ENCODE measurements at places on chromosomes 2 and 18.

DNA sequence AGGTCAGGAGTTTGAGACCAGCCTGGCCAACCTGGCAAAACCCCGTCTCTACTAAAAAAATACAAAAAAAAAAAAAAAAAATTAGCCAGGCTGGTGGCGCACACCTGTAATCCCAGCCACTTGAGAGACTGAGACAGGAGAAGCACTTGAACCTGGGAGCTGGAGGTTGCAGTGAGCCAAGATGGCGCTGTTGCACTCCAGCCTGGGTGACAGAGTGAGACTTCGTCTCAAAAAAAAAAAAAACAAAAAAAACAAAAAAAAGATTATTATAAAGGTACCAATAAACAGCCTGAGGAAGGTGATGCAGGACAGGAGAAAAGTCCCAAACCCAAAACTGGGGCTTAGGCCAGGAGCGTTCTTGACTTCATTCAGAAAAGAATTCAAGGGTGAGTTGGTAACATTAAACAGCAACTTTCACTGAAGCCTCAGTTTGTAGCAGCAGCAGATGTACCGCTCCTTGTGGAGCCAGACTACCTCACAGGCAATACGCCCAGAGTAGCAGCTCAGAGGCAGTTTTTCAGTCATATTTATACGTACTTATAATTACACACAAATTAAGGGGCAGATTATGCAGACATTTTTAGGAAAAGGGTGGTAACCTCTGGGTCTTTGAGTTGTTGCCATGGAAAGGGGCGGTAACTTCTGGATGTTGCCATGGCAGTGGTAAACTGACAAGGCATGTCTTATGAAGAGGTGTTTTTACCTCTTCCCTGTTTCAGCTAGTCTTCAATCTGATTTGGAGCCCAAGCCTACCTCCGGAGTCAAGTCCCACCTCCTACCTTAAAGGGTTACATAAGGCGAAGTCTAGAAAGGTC lies 1596.6 kb upstream of the CELF4 start:
- H3K27ac ChIP-seq = no peak overlapping the region
- no peak for DNase-seq
- no peaks in the 10 kb centered on the region for H3K36me3 ChIP-seq
- H3K4me1 ChIP-seq = no peaks in the 10 kb centered on the region

- no peaks in the 10 kb centered on the region for H3K36me3 ChIP-seq
- no peak overlapping the region for H3K4me3 ChIP-seq
- H3K27me3 ChIP-seq = peaks cover 2% of the 10 kb centered on the region
- no peak for DNase-seq
- H3K27ac ChIP-seq = no peak overlapping the region
- H3K4me1 ChIP-seq = no peaks in the 10 kb centered on the region
Observed at GRCh38 chr18:51522338-51522737, 324.9 kb upstream of the MEX3C start.

- no peak overlapping the region for H3K27ac ChIP-seq
- H3K4me1 ChIP-seq = peaks cover 20% of the 10 kb centered on the region
- DNase-seq = no peak
- H3K27me3 ChIP-seq = peaks cover 13% of the 10 kb centered on the region
- no peaks in the 10 kb centered on the region for H3K36me3 ChIP-seq
- no peak overlapping the region for H3K4me3 ChIP-seq
Observed at GRCh38 chr2:75604484-75604883, 42.1 kb upstream of the MRPL19 start.

DNA sequence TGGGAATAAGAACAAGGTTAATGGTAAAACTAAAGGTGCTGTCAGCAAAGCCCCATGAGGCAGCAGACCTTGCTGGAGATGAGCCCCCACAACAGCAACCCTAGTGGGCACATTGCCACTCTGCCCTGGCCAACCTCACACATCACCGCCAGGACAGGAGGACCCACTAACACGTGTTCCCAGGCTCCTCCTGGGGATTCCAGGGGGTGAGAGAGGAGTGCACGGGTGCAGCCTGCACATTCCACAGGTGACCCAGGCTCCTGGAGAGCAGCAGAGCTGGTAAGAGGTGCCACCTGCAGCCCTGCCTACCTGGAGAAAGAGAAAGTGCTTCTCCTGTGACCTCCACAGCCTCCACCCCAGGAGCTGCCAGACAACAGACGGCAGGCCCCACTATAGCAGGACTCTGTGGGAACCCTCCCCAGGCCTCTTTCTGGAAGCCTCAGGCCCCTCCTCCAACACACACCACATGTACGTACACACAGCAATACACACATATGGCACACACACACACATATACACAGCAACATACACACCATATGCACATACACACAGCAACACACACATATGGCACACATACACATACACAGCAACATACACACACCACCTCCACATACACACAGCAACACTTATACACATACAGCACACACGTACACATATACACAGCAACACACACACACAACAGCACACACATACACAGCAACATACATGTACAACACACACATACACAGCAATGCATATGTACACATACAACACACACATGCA lies 187.1 kb downstream of the GLI2 start:
- H3K4me3 ChIP-seq = no peak overlapping the region
- no peak for DNase-seq
- H3K36me3 ChIP-seq = no peaks in the 10 kb centered on the region
- H3K27ac ChIP-seq = no peak overlapping the region
- H3K4me1 ChIP-seq = peaks cover 33% of the 10 kb centered on the region

DNA sequence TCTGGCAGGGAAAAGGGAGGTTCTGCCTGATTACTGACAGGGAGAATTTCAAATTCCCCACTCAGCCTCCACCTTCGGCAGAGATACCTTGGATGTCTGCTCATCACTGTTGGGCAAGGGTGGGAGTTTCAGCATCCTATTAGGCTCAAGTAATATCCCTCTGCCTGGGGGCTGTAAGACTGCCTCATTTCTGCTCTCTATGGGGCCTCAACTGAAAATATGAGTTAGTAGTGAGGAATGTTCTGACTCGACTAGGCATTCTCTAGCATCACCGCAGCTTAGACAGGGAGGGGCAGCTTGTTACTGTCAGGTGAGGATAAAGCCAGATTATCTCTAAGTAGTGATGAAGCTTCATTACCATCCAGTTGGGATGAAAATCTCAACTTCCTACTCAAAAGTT lies 87.7 kb upstream of the LRP1B start:
- peaks cover 7% of the 10 kb centered on the region for H3K4me1 ChIP-seq
- H3K4me3 ChIP-seq = no peak overlapping the region
- H3K27me3 ChIP-seq = no peaks in the 10 kb centered on the region

DNA sequence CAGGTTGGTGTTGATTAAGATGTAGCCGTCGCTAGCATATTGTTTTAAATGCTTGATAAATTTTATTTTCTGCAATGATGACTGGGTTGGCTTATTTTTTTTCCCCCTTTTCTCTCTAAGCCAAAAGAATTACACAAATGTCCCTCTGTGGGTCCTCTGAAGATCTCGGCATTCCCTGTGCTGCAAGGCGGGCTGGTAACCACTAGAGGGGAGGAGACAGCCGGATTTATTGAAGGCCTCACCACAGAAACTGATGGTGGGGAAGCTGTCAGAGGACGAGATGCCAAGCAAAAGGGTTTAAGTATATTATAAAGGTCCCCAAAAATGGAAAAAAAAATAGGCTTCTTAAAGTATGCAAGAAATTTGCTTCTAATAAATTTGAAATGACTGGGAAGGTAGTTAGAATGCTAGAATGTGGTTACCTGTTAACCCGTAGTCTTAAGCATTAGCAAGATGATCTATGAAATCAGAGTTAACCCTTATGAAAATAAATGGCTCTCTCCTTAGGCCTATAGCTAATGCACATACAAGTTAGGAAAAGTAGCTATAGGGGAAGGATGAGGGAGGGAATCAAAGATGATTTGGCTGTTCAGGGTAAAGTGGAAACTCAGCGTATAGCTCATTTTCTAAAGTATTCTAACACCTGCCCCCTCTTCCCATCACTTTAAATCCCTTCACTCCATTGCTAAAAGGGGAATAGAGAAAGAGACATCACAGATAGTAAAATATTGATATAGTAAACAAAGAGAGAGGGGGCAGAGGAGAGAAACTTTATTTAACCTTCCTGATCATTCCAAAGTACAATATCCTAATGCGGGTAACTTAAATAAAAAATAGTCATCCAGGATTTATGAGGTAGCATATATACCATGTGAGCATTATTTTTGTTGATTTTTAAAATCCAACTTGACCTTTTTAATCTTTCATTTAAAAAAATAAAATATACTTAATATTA lies 894.5 kb upstream of the POU3F3 start:
- no peaks in the 10 kb centered on the region for H3K36me3 ChIP-seq
- H3K27ac ChIP-seq = no peak overlapping the region
- H3K4me3 ChIP-seq = no peak overlapping the region
- H3K4me1 ChIP-seq = no peaks in the 10 kb centered on the region
- peak; percentile 49 for DNase-seq

GRCh38 chr2:9813312-9814128 lies 29.8 kb upstream of the TAF1B start:
- H3K36me3 ChIP-seq = no peaks in the 10 kb centered on the region
- peak; percentile 61 for DNase-seq
- H3K4me3 ChIP-seq = peak overlapping the region; percentile 31

DNA sequence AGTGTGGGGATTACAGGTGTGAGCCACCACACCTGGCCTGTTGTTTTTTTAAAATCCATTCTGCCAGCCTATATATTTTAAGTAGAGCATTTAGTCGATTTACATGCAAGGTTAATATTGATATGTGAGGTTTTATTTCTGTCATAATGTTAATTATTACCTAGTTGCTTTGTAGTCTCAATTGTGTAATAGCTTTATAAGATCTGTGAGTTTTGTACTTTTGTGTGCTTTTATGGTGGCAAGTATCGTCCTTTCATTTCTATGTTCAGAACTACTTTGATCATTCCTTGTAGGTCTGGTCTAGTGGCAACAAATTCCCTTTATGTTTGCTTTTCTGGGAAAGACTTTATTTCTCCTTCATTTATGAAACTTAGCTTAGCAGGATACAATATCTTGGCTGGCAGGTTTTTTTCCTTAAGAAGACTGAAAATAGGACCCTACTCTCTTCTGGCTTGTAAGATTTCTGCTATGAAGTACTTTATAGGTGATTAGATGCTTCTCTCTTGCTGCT lies 51.0 kb upstream of the FAM117B start:
- H3K4me3 ChIP-seq = no peak overlapping the region
- peaks cover 6% of the 10 kb centered on the region for H3K4me1 ChIP-seq
- no peaks in the 10 kb centered on the region for H3K27me3 ChIP-seq
- DNase-seq = no peak
- H3K27ac ChIP-seq = no peak overlapping the region
- H3K36me3 ChIP-seq = peaks cover 5% of the 10 kb centered on the region

DNA sequence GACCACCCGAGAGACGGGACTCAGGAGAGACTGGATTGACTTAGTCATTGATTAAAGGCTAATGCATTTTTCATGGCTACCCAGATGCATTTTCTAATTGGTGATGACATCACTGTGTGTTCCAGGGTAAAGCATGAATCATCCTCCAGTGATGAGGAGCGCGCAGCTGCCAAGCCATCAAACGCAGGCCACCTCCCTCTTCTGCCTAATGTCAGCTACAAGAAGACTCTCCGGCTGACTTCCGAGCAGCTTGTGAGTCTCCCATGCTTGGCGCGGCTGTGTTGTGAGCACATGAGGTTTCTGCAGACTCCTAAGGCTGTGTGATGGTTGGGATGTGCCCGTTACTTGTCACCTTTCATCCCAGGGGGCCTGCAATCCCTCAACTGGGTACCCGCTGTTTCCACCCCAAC lies 56.4 kb downstream of the LPIN1 start:
- H3K36me3 ChIP-seq = peaks cover 41% of the 10 kb centered on the region
- no peak overlapping the region for H3K27ac ChIP-seq
- no peaks in the 10 kb centered on the region for H3K4me1 ChIP-seq
- no peak overlapping the region for H3K4me3 ChIP-seq
- DNase-seq = no peak

GRCh38 chr2:174485788-174486562 lies 854 bp downstream of the GPR155 start:
- H3K4me1 ChIP-seq = peaks cover 13% of the 10 kb centered on the region
- peaks cover 5% of the 10 kb centered on the region for H3K36me3 ChIP-seq
- peaks cover 2% of the 10 kb centered on the region for H3K27me3 ChIP-seq
- peak overlapping the region; percentile 87 for H3K4me3 ChIP-seq
- peak overlapping the region; percentile 85 for H3K27ac ChIP-seq

DNA sequence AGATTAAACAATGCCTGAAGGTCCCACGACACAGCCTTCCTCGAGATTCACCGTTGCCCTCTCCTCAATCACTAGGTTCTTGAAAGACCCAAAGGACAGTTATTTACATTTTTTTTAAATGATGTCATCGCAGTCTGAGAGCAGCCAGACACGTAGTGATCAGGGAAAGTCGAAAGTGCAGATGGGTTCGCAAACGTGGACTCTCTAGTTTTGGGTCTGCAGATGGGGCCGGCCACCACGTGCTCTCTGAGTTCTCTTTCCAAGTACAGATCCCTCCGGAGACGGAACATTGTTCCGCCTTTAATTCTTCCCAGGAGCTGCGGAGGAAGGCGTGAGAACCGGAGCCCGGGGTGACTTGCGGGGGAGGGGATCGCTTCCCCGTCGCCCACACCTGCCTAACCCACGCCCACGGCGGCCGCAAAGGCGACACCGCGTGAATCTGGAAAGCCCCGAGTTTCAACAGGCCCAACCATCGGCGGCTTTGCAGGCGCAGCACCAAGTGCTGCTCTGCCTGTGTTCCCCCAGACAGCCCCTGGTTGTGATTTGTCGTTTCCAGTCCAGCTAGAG lies 54.3 kb downstream of the PKDCC start:
- peaks cover 37% of the 10 kb centered on the region for H3K4me1 ChIP-seq
- H3K27ac ChIP-seq = peak overlapping the region; percentile 96

DNA sequence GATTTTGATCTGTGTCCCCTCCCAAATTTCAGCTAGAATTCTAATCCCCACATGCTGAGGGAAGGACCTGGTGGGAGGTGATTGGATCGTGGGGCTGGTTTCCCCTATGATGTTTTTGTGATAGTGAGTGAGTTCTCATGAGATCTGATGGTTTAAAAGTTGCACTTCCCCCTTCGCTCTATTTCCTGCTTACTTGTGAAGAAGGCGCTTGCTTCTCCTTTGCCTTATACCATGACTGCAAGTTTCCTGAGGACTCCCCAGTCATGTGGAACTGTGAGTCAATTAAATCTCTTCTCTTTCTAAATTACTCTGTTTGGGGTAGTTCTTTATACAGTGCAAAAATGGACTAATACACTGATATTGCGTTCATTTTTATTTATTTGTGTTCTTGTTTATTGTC lies 636.8 kb upstream of the LINC00305 start:
- H3K36me3 ChIP-seq = no peaks in the 10 kb centered on the region
- no peak overlapping the region for H3K4me3 ChIP-seq
- H3K4me1 ChIP-seq = no peaks in the 10 kb centered on the region
- H3K27me3 ChIP-seq = peaks cover 1% of the 10 kb centered on the region
- no peak overlapping the region for H3K27ac ChIP-seq

- H3K27me3 ChIP-seq = peaks cover 2% of the 10 kb centered on the region
- no peaks in the 10 kb centered on the region for H3K36me3 ChIP-seq
- no peak for DNase-seq
- H3K4me1 ChIP-seq = peaks cover 10% of the 10 kb centered on the region
Observed at GRCh38 chr18:63832470-63832869, 55.0 kb upstream of the SERPINB2 start.

DNA sequence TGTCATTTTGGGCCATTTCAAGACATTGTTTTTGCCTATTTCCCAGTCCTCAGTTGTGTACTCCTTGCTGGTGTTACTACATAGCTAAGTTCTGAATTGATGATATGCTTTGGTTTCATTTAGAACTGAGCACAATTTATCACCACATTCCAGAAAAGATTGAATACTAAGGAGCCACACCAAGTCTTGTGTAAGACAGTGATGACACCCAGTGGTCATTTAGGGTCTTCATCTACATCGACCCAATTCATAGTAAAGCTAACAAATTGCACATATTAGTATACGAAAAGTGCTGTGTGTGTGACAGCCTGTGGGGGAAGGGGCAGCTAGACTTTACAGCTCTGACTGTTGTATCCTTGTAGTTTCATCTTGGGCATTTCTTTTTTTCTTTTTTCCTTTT lies 10.9 kb upstream of the DLX2 start:
- H3K4me3 ChIP-seq = no peak overlapping the region
- no peaks in the 10 kb centered on the region for H3K36me3 ChIP-seq
- no peaks in the 10 kb centered on the region for H3K4me1 ChIP-seq
